GM13976 (cell line): ENCODE measurements at places on chromosomes 5 and 9.

GRCh38 chr9:75063556-75064305, 24.2 kb downstream of the NMRK1 start:
- DNase-seq = no peak

GRCh38 chr5:159184858-159185381, 24.4 kb downstream of the RNF145 start:
- DNase-seq = no peak

DNA sequence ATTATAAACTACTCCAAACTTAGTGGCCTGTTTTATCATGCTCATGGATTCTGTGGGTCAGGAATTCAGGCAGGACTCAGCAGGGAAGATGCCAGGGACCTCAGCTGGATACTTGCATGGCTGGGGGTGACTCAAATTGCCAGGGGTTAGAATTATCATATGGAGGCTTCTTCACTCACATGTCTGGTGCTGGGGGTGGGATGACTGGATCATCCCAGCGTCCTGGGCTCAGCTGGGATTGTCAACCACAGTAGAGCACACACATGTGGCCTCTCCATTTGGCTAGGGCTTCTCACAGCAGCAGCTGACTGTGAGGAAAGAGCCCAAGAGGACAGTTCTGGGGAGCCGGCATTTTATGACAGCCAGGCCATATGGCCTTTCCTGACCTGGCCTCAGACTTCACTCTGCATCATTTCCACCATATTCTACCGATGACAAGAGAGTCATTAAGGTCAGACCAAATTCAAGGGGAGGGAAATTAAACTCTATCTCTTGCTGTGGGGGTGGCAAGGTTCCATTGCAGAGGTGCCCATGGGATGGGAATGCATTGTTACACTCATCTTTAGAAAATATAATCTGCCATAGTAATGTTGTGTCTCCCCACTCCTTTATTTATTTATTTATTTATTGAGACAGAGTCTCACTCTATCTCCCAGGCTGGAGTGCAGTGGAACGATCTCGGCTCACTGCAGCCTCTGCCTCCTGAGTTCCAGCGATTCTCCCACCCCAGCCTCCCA, 5.2 kb upstream of the GRK6 start:
- no peak for DNase-seq

DNA sequence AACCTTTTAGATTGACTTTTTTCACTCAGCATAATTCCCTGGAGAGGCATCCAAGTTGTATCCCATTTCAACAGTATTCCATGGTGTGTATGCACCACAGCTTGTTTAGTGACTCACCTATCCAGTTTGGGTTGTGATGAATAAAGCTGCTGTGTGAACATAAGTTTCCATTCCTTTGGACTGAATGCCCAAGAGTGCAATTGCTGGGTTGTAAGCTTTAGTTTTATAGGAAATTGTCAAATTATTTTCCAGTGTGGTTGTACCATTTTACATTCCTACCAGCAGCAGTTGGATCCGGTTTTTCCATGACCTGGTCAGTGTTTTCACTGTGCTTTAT, 60.9 kb upstream of the TMED7 start:
- no peak for DNase-seq

DNA sequence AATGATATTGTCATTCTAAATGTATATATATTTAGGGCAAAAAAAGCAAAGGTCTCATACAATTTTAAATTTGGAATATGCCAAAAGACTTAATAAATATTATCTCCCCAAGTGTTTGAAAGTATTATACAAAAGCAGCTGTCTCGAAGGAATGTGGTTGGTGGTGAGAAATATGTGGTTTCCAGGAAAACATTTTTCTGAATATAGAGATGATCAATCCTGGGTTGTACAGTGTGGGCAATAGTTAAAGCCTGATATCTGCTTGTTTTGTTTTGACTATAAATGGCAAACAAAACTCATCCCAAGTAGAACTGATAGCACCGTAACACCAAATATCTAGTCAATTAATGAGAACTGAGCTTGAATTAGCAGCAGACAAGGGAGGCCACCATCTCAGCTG, 391.8 kb upstream of the CD180 start:
- no peak for DNase-seq
